ENCODE measurements at places on chromosomes 7 and 10. TPM values are rescaled to one million over a fixed set of nuclear protein-coding genes. Genes with fewer than 3 reads are reported as not detected.
A peak's percentile ranks its signal among the peaks of the same experiment; 100 is the strongest.

DNA sequence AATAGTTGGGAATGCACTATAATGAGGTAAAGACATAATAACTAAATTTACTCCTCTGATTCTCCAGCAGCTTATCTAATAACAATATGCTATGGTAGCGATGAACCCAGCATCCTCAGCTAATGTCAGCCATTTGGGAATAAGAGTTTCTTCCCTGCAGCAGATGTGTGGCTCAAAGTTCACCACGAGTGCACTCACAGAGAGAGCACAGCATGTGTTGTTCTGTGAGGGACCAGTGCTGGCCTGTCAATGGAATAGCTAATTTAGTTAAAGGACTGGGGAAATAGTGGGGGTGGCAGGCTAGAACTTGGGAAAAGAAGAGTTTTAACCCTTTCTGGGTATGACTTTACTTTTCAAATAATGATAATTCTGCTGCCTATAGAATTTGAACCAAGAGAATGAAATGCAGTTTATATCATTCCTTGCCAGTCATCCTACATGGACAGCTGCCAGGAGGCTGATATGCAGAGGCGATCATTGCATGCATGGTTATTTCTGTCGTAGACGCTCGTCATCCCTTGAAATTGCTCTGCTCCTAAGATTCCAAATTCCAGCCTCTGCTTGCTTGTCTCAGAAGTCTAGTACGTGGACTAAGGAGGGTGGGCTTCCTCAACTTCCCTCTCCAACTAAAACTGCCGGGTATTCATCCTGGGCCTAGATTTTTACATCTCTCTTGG, 355.6 kb downstream of the RNLS start:
- peak; percentile 81 for DNase-seq

PALD1 gene
- 0.10 TPM for total RNA-seq

- no peak for DNase-seq
Observed at GRCh38 chr10:113764582-113764981, 13.1 kb downstream of the PLEKHS1 start.

TCAF2 gene
- 4.2 TPM for total RNA-seq

- peak; percentile 97 for DNase-seq
Observed at GRCh38 chr10:34528320-34528719, 286.8 kb downstream of the PARD3 start.

GRCh38 chr7:1361756-1362125, 97.5 kb downstream of the MICALL2 start:
- DNase-seq: no peak

KNDC1 gene
- total RNA-seq: not detected

DNA sequence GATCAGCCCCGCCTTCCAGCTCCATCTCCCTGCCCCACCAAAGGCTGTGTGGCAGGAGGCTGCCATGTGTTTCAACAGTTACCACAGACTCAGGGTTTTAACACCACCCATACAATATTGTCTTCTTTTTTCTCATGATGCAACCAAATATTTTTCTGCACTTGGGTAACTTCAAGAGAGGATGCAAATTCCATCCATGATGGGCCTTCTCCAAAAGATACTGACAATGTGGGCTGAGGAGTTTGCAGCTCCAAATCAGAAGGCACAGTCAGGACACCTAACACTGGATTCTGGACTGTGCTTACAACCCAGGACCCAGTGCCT, 347.9 kb downstream of the GRID1 start:
- DNase-seq: no peak

GRCh38 chr10:125153703-125154490, 6.5 kb downstream of the CTBP2 start:
- peak; percentile 60 for DNase-seq

DNA sequence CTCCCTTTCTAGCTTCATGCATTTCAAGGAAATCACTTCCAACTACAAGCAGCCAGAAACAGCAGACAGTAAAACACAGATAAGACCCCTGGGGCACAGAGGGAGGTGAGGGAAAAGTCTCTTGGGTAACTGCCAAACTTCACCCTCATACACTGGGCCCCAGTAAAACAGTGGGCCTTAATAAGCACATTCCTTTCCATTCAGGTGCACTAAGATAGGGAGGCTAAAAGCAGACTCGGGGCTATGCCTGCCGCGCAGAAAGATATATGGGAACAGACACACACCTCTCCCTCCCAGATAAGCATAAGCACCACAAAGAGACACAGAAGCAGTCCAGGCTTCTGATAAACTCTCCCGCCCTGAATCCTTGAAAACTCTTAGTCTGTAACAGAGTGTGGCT, 117.0 kb downstream of the TYW1B start:
- DNase-seq: no peak

DNA sequence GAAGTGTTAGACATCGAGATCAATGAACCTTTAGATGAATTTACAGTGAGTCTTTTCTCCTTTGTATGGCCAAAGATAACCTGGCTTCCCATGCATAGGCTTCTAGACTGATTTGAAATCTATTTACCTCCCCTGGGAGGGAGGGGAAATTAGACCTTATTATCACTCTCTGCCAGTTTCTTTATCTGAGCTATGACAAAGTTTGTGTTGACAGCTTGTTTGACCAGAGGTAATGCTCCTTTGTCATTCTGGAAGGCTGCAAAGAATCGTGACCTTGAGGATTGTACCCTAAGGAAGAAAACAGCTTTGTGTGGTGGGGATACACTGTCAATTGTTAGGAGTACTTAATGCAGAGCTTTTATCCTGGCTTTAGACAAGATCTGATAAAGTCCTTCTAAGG, 36.4 kb downstream of the RBM33 start:
- no peak for DNase-seq
